Common myeloid progenitor, CD34-positive (primary cell): ENCODE measurements at places on chromosomes 12 and 14.

GRCh38 chr14:63292805-63293204 is 25.9 kb downstream of the GPHB5 start:
- DNase-seq = no peak

DNA sequence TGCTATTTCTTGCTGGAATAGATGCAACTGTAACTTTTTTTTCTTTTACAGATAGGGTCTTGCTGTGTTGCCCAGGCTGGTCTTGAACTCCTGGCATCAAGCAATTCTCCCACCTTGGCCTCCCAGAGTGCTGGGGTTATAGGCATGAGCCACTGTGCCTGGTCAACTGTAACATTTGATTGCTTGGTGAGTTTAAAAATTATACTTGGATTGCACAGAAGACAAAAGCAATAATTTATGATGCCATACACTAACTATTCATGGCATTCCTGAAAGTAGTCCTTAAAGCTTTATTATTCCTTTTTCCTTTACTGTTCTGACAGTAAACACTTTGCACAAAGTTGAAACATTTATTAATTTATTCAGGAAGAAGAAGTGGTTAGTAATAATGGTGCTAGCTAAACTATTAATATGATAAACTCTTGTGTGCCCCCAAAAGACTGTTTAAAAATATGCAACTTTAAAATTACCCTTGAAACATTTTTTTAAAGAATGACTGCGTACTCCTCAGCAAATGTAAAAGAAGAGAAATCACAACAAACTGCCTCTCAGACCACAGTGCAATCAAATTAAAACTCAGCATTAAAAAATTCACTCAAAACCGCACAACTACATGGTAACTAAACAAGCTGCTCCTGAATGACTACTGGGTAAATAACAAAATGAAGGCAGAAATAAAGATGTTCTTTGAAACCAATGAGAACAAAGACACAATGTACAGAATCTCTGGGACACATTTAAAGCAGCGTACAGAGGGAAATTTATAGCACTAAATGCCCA is 8.3 kb downstream of the PTPRB start:
- DNase-seq = no peak

DNA sequence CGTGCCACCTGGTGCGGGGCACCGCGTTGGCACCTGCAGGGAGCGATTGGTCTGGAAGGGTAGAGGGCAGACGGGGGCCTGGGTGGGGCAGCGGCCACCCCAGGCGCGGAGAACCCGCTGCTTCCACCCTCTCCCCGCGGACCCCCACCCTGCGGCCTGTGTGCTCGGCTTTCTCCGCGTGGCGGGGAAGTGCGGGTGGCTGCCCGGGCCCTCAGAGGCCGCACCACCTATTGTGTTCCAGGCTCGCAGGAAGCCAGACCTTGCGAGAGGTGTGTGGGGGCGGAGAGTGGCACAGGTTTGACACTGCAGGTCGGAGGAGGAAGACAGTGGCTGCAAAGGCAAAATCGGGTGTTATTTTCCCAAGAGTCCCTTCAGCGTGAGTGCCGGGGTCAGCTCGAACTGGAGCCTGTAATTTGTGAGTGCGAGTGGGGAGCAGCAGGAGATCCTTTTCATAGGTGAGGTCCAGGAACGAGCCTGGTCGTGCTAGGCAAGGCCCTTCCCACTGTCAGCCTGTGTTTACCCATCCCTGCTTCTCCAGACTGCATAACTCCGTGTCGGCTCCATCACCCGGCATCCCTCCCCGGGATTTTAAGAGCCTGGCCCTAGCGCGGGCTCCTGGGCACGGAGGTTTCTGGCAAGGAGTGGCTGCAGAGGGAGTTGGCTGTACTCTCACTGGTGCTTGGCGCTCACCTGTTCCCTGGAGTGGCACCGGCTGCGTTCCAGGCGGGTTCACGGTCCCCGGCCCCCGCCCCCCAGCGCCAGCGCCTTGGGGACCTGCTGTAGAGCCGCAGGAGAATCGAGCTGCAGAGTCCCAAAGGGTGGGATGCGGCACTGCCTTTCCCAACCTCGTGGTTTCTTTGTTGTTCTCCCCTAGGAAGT is 935 bp downstream of the TBC1D30 start:
- DNase-seq = no peak

DNA sequence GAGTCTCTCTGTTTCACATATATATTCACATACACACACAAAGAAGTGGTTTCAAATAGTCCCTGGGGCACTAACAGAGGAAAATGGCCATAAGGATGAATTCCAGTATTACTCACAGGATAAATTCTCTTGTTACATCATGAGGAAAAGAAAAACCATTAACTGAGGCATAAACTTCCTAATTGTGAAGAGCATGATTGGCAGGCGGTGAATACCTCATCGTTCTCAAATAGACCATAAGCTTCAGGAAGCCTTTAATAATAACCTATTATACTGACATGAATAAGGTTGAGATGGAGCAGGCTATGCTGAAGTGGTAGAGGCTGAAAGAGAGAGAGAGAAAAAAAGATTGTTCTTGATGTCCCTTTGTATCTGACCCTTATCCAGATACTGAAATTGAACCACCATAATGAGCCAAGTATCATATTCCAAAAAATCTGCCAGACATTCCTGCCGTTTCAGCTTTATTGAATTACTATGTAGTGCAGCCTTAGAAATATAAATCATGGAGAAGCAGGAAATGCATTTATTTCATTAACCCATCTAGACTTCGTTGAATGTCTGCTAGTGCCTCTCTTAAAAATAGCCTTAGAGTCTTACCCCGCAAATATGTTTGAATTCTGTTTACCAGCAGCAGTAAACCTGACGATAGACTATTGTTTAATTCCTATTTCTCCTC is 86.8 kb downstream of the NUAK1 start:
- no peak for DNase-seq

DNA sequence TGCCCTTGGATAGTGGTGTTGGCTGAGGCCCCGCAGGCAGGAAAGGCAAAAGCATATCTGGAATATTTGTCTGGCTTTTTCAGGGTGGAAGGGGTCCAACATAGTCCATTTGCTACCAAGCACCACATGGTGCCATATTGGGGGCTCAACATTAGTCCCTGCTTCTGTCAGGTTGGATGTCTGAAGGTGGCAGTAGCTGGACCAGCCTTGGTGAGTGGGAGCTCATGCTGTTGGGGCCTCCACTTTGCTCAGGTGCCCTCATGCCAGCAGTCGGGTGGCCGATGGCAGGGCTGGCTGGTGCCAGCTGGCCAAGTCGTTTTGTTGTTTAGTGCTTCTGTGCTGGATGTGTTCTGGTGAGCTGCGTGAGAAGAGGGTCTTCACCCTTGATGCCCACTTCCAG is 135.3 kb downstream of the PAPOLA start:
- DNase-seq = no peak

GRCh38 chr12:47362126-47362705 is 282.5 kb upstream of the AMIGO2 start:
- no peak for DNase-seq
